AML-193 (cell line): ENCODE measurements at places on chromosomes 2 and 18.

DNA sequence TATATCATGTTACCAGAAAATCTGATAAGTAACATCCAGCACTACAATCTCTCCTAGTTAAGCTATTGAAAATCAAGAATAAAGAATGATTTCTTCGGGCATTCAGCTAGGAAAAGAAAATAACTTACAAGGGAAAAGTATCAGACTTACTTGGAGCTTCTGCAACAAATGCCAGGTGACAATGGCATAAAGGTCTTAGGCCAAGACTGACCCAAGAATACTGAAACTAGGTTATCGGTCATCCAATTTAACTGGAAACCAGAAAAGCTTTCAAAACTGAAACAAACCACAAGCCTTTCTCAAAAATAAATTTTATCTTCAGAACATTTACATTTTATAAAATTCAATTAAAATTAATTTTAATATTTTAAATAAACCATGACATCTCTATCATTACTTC lies 214.0 kb upstream of the CCDC68 start:
- DNase-seq: no peak

GRCh38 chr2:8851811-8852560 lies 14.6 kb upstream of the KIDINS220 start:
- no peak for DNase-seq

DNA sequence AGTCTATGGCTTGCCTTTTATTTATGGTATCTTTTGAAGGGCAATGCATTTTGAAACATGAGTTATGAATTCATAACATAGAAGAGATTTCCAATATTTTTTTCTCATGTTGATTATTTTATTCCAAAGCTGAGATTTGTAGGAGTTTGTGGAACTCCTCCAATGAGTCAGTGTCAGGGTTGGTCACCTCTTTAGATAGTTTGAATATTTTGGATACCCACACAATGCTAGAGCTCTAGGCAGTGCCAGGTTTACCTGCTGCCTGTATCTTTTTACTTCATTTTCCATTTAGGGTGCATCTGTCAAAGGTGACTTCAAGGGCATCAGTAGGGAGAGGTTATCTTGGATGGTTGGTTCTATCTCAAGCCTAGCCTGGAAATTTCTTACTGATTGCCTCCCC lies 152.7 kb downstream of the CERS6 start:
- no peak for DNase-seq

GRCh38 chr2:241463276-241464135 lies 44.9 kb downstream of the STK25 start:
- DNase-seq: no peak

DNA sequence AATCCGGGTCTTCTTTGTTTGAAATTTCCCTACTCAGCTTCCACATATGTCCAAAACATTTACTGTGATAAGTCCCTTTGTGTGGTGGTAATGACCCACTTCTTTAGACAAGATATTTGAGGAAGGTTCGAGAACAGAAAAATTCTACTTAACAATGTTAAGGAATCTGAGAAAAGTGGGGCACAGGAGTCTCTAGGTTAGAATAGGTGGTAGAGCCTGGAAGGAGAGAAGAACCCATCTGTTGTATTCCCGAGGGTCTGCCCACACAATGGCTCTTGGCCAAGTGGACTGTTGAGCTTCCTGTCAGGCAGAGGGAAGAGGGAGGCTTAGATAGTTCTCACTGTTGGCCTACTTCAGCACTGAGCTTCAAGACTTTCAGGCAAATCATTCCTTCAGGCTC lies 4.3 kb downstream of the IGFBP2 start:
- DNase-seq: no peak

DNA sequence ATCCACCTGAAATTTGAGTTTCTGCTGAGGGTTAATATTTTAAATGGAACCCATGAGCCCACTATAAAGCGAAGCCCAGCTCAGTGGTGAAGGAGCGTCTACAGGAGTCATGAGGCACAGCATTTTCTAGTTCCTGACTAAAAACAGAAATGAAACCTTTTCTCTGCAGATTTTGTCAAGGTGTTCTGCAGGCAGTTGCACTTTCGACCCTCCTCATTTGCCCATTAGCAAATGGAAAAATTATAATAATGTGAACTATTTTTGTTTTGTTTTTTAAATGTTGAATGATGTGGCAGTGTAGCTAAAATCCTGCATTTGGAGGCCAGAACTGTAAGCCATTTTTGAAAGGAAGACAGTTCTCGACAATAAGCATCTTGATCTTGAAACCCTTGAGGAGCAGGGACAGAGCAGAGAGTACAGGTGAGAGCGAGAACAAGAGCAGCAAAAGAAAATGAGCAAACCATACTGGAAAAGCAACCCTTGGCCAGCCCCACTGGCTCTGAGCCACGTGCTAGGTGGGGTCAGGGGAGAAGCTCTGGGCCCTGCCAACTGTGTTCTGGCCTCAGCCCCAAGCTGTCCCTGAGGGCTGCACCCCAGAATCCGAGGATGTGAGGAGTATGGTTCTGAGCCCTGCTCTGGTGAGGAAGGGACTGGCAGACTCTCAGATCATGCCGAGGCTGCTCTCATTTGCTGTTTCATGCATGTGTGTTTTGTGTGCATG lies 26.4 kb upstream of the COPS8 start:
- no peak for DNase-seq

DNA sequence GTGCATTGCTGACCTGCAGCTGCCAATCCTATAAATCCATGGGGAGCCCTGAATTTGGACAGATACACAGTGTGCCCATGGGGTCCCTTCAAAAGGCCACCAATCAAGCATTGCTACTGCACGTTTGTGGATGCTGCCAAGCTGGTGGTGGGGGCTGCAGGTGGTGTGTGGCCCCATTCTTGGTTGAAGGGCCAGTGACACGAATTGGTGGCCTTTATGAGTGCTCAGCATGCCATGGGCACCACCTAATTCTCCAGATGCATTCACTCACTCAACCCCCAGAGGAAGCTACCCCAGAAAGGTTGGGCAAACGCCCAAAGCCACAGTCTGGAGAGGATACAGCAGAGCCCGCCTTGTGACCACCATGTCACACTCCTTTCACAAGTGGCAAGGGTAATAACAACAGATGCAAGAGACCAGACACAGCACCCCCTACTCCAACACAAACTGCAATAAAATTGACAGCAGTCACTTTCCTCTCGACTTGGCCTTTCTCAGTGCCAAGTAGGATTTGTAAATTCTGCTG lies 27.1 kb downstream of the MC2R start:
- no peak for DNase-seq

DNA sequence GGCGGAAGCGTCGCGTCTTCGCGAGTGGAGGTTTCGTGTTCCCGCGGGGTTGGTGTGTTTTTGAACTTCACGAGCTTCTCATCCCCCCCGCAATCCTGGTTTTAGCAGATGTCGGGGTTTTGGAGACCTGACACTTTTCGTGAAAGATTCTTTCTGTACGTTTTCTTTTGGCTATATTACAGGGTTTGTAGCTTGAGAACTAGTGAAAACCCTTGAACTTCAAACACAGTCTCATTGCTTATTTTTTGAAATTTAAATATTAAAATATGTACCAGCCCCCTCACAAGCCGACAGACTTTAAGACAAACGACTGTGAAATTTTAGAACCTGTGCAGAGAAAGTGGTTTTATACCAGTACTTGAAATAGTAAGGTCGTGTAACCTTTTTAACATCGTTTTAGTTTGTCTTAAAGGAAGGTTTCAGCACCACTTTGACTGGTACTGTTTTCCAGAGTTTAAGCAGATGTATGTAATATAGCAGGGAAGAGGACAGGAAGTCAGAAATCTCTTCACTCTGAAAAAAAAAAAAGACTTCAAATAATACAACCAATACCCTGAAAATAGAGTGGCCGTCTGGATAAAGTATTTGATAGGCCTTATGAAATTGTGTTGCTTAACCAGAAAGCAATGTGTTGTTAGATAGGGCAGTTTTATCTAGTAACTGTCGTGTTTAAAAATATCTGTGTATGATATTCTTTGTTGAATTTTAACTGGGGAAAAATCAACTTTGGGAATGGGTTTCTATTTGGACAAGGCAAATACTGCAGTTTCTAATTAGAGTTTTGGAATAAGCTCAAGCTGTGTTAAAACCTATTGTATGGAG lies 1.4 kb downstream of the SPATS2L start:
- DNase-seq: no peak

DNA sequence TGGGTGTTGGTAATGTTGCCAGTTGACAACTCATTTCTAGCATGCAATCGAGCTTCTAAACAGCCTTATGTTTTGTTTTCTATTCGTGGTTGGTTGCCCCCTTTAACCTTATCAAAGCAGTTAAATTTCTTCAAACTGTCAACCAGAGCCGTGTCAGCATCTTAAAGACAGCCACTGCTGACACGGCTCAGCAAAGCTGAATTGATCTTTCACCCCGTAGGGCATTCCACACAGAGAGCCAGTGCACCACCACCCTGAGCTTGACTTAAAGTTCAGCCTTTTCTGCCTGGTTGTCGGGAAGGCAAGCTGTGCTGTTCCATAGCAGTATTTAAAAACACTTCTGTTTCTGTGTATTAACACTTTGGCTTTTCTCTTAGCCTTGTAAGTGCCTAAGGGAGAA lies 355.0 kb upstream of the CHST9 start:
- DNase-seq: no peak

GRCh38 chr2:103005393-103005792 lies 243.6 kb downstream of the TMEM182 start:
- no peak for DNase-seq

GRCh38 chr18:31680831-31681568 lies 3.4 kb downstream of the B4GALT6 start:
- no peak for DNase-seq

- no peak for DNase-seq
Measured at GRCh38 chr2:190412966-190413365, 4.8 kb downstream of the MFSD6 start.

DNA sequence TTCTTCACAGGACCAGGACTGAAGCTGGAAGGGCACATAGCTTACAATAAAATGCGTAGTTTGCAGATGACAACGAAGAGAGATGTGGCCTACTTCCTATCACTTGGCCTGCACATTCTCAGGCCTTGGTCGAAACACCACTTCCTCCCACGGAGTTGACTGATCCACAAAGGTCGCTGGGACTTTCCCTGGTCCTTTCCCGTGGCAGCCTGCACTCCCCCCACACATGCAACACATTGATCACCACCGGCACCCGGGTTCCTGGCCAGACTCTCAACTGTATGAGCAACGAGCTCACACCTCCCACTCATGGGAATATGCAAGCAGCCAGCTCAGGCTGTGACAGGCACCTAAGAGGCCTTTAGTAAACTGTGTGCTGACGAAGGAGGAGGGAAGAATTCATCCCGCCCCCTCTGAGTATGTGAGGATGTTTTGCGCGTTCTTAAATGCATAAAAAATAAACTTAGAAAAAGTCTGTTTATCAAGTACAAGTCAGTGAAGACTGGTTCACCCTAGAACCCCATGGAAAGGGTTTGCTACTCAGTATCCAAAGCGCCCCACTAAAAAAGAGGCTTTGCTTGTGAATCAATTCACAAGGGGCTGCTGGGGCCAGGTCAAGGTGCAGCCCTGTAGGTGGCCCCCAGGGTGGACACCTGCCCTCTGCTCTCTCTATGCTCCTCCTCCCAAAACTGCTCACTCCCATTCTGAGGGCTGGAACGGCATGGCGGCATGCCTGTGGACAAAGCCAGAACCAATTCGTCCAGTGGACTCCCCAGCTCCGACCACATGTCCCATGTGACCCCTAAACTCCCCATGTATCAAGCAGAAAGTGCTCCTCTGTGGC lies 154.3 kb downstream of the EIPR1 start:
- DNase-seq: no peak

GRCh38 chr18:58640891-58641610 lies 12.2 kb upstream of the ALPK2 start:
- DNase-seq: no peak

DNA sequence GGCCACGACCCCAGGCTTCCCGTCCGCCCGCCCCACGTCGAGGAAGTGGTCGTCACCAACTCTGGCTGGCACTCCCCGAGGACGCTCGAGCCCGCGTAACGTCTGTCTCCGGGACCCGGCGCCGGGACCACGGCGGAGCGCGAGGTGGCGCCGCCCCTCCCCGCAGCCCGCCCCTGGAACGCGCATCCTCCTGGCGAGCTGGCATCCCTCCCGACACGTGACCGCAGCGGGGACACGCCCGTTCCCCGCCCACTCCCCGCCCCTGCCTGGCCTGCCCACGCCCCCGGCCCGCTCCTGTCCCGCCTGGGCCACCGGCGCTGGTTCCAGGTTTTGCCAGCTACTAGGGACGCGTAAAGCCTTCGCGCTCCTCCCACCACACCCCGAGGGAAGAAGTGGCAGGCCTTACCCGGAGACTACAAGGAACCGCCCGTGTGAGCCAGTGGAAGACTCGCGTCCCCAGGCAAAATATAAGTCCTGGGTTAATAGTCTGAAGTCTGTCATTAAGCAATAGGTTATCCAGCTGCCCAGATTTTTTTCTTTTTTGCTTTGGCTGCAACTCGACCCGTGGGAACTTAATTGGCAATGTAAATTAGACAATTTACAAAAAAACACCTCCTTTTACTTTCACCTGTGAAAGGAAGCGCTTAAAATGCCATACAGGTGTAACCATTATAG lies at the start of gene OSBPL1A:
TSS of gene OSBPL1A (minus strand) at position 131 of the 675 bp plus-strand sequence. CDS start 20,291 bp downstream, outside the sequence.
- no peak for DNase-seq

- peak; percentile 65 for DNase-seq
Measured at GRCh38 chr2:68909793-68910674, 38.8 kb upstream of the BMP10 start.

GRCh38 chr18:63113899-63114565 lies 205.5 kb downstream of the BCL2 start:
- no peak for DNase-seq

- DNase-seq: no peak
Measured at GRCh38 chr2:73134471-73134870, 21.7 kb upstream of the RAB11FIP5 start.

- DNase-seq: no peak
Measured at GRCh38 chr18:77153404-77153803, 20.8 kb upstream of the MBP start.

DNA sequence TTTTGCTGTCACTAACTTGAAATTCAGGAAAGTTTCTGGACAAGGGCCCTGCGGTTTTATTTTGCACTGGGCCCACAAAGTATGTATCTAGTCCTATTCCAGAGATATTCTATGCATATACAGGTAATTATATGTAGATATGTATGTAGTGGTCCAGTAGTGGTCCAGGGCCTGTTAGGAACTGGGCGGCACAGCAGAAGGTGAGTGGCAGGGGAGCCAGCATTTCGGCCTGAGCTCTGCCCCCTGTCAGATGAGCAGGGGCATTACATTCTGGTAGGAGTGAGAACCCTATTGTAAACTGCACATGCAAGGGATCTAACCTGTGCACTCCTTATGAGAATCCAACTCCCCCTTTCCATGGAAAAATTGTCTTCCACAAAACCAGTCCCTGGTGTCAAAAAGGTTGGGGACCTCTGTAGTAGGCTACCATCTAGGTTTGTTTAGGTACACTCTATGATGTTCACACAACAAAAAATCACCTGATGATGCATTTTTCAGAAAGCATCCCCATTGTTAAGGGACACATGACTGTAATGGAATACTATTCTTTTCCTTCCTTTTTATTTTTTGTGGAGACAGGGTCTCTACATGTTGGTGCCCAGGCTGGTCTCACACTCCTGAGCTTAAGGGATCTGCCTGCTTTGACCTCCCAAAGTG lies 2.8 kb upstream of the PPP4R3B start:
- DNase-seq: peak; percentile 8

GRCh38 chr2:216082117-216082711 lies 495 bp downstream of the TMEM169 start:
- no peak for DNase-seq
